ENCODE measurements at places on chromosomes 12 and 14.
A peak's percentile ranks its signal among the peaks of the same experiment; 100 is the strongest.

- no peak for DNase-seq
Measured at GRCh38 chr12:104181313-104181712, 34.3 kb upstream of the TXNRD1 start.

GRCh38 chr14:76957224-76957891, 71.2 kb downstream of the IRF2BPL start:
- no peak for DNase-seq

DNA sequence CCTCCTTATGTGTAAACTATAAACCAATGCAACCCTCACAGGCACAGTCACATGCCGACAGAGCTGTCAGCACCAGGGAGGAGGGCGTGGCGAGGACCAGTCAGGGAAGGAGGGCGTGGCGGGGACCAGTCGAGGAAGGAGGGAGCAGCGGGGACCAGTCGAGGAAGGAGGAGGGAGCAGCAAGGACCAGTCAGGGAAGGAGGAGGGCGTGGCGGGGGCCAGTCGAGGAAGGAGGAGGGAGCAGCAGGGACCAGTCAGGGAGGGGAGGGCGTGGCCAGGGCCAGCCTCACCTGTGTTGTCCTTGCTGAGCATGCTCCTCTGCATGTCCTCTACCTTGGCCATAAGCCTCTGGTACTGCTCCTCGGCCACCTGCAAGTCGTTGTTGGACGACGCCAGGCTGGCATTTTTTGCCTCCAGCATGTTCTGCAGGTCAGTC, 24.2 kb downstream of the GOLGA3 start:
- no peak for DNase-seq

DNA sequence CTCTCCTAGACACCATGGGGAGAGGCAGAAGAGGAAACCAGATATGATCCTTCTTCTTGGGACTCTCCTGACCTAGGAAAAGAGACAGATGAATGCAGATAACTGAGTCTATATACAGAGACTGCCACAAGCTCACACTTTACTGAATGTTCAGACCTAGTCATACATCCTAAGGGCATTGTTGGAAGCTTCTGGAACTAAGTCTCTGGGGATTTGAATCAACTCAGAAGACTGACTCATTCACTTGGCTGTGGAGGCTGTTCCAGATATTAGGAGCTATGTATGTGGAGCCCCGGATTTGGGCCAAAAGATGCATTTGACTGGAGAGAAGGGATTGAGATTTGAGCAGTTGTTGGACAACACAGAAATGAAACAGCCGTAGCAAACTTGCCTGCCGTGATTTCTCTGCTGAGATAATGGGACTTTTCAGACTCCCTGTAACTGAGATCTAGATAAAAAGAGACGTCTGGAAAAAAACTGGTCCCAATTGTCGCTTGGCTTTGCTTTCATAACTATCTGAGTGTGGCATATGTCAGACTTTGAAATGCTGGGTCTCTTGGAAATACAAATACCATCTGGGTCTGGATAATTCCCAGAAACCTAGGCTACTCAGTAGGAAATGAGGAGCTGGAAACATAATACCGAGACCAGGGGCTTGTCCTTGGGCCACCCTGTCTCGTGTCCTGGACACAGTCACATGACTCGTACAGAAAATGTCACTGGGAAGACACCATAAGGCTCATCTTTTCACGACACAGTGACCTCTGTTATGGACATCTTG, 396.8 kb downstream of the NUAK1 start:
- DNase-seq, result no peak

DNA sequence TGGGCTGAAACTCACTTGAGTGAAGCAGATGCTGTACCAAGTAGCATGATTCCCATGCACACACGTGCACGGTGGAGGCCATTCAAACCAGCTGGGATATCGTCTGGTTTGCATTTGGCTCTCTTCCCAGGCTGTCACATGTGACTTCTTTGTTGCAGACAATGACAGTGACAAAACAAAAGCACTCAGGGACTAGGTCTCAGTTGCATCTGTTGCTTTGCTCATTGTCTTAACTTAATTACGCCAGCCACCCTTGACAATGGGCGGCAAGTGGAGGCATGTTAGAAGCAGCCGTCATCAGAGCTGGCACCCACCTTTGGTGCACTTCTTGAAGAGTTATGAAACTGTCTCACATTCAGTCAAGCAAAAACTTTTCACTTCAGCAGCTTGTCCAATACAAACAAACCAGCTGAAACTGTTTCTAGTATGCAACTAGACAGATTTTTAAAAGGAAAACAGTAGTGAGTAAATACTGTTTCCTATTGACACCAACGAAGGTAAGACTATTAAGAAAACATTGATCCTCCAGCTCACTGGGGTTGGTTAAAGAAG, 74.3 kb downstream of the IGF1 start:
- DNase-seq, result no peak

DNA sequence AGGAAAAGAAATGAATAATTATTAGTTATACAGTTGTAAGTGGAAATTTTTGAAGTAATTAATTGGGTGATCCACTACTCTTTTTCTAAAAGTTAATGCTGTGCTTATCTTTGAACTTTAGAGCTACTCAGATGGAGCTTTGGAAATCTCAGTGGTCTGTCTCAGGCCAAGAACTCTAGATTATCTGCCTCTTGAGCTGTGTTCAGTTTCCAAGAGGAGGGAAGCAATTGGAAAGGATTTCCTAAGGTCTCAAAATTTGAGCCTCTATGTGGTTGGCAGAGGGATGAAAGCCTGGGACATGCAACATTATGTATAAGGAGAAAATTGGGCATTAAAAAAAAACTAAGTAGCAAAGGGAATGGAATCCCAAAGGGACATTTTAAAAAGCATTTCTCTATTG, 334.0 kb upstream of the PRICKLE1 start:
- no peak for DNase-seq

DNA sequence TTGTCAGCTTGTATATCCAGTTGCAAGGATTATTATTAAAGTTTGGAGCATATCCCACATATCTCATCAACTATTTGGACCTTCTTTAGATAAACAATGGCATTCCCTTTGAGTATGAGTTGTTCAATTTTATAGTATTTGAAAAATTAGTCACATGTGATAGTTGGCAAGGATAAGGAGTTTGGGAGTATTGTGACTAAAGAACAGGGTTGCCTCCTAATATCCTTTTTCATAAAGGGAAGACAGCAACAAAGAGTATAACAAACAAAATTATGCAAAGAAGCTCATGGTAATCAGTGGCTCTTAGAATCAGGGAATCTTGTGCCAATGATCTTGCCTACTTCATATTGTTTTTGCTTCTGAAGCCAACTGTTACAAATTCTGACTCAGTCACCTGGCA, 31.2 kb upstream of the KCNH5 start:
- no peak for DNase-seq

DNA sequence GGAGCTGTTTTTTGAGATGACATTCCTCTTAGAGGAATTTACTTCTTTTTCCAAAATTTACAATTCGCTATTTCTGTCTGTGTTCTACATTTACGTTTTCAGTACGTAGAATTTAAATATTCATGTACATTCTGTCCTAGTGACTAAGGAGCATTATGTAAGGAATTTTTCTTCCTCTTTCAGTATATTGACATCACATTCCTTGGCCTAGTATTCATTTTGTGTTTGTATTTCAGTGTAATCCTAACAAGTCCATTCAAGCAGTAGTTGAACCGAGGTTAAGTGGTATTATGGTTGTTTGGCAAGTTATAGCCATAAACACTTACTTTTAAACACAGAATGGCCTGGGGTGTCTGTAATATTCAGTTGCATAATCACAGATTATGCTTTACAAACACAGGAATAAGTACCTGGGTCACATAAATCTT, 465.2 kb downstream of the PCNX1 start:
- DNase-seq, result no peak

- no peak for DNase-seq
Measured at GRCh38 chr12:53217931-53218307, 10.9 kb upstream of the ITGB7 start.

- no peak for DNase-seq
Measured at GRCh38 chr12:99009654-99010296, 364.7 kb downstream of the APAF1 start.

DNA sequence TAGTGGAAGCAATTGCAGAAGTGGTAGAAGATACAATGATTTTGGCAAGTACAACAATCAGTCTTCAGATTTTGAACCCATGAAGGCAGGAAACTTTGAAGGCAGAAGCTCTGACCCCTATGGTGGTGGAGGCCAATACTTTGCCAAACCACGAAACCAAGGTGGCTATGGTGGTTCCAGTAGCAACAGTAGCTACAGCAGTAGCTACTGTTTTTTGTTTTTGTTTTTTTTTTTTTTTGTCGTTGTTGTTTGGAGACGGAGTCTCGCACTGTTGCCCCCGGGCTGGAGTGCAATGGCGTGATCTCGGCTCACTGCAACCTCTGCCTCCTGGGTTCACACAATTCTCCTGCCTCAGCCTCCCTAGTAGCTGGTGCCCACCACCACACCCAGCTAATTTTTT, 47.4 kb downstream of the IFNG-AS1 start:
- peak; percentile 10 for DNase-seq

GRCh38 chr12:113845900-113846674, 120.0 kb downstream of the RBM19 start:
- DNase-seq, result no peak

DNA sequence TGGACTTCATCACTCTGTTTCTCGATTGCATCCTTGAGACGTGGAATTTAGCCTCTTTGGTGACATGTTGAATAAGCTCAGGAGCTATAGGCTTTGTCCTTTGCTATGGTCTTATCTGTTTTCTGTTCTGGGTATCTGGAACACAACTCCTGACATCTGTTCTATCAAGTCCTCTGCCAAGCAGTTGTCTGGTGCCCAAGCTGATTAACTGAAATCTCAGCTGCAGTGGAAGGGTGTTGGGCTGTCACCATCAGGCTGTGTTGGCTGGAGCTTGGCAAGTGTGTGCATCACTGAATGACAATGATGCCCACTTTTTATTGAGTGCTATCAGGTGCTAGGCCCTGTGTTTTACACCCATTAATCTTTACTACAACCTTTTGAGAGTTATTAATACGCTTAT, 77.8 kb downstream of the SMOC1 start:
- no peak for DNase-seq

DNA sequence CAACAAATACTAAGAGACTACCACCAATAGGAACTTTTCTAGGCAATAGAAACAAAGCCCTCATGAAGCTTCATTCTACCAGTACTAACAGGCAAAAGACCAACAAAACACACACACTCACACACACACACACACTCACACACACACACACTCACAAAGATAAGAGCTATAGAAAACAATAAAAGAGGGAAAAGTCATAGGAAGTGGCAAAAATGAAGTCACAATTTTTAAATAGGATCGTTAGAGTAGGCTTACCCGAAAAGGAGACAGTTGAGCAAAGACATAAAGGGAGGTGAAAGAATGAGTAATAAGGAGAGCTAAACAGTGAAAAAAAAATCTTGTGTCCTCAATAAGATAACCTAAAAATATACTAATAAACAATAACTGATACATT, 66.5 kb downstream of the C2CD5 start:
- DNase-seq, result no peak

DNA sequence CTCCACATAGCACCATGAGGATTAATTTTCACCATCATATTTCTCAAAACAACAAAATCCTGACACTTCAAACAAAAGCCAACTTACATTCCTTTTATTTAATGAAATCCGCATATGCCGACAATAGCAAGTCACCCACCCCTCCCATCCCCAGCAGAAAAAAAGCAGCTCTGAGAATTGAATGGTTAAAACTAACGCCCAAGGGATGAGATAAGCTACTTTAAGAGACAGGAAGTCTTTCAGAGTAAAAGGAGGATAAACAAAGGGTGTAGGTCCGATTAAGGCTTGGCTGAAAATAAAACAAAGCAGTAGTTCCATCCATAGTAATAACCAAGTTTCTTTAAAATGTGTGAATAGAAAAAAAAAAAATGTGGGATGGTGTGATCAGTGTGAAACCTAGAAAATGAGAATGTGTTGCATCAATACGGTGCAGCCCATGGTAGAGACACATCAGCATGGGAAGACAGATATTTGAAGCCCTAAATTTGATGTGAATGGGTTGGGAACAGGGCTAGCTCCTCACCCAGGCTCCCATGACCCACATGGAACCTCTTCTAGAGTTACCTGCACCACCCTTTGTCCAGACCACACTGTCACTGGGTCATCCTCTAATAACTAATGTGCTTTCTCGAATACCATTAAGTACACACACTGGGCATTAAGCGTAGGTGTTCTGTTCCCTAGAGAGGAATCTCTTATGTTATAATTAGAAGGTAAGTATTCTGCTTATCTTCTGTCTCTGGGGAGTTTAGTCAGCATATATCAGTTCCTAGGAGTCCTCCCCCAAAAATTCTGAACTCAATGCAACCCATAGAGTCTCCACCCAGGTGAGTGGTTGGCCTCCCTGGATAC, 31.7 kb downstream of the RTRAF start:
- no peak for DNase-seq

DNA sequence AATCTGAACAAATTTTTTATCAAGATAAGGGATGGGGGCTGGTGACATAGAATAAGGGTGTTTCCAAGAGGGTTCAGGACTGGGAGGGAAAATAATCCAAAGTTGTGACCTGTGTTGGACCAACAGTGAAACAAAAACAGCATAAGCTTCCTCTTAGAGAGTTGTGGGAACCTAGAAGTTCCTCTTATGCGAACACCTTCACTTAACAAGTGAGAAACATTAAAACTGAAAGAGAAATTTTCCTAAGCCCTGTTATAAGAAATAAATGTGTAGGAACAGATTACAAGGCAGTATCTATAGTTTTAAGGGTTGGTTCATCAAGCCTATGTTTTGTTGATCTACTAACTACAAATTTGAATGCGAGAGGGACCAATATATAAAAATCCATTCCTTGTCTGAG, 58.4 kb downstream of the LLPH start:
- no peak for DNase-seq

DNA sequence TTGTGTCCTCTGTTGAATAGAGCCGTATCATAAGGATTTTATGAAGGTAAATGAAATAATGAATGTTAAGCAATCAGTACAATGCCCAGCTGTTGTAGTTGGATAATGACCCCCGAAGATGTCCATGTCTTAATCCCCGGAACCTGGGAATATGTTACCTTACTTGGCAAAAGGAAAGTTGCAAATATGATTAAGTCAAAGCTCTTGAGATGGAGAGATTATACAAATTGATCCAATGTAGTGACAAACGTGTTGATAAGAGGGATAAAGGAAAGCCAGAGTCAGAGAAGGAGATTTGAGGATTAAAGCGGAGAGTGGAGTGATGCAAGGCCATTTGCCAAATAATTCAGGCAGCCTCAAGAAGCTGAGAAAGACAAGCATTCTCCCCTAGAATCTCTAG, 19.2 kb upstream of the MGAT4C start:
- no peak for DNase-seq

DNA sequence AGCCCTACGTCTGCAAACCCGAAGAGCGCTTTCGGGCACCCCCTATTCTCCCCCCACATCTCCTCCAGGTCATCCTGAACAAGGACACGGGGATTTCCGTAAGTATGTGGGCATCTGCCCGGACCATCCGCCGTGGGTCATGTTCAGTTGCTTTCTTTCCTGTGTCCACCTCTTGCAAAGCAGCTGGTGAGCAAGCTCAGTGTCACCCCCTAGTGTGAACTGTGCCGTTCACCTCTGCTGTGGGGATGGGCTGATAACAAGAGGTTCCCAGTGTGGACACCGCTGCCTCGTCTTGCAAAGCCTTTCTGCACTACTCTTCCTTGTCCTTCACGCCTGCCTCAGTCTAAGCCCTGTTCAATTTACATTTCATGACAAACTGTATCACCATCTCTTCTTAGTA, 8.6 kb downstream of the PRKAB1 start:
- DNase-seq, result no peak
